ENCODE measurements at places on chromosomes 13 and 19.

DNA sequence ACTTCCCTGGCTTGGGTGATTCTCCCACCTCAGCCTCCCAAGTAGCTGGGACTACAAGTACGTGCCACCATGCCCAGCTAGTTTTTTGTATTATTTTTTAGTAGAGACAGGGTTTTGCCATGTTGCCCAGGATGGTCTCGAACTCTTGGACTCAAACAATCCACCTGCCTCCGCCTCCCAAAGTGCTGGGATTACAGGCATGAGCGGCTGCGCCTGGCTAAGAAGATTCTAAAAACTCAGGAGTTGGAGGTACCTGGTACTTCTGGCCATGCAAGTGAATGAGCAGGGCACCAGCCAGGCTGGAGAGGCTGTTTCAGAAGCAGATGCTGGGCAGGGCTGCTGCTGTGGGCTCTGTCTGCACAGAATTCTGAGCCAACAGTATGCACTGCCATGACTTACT lies 6.1 kb downstream of the MZF1 start:
- no peaks in the 10 kb centered on the region for H3K36me3 ChIP-seq
- no peaks in the 10 kb centered on the region for H3K27me3 ChIP-seq
- no peak overlapping the region for H3K27ac ChIP-seq
- H3K4me3 ChIP-seq, result no peak overlapping the region
- no peak for DNase-seq

DNA sequence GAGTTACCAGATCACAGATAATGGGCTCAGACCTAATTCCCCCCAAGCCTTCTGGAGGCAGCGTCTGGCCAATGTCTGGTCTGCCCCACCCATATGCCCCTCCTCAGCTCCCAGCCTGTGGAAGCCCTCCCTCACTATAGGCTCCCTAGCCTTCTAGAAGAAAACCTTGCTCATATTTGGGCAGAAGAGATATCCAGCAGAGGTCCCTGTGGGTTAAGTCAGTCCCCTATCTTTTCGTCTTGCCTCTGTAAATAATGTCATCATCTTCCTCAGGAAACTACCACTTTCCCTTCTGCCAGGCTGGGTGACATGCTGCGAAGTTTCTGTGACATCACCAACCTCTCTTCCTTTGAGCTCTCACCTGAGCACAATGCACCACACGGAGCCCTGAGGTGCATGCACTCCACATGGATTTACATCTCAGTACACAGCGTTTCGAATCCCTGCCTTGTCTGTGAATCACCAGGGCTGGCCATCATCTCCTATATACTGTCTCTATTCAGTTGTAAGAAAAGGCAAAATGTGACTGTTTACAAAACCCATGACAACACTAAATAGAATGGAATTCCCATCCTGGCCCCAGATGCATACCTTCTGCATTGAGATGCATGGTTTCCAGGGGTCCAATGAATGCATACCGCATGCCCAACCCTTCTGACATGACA lies 112.8 kb downstream of the CRYL1 start:
- H3K36me3 ChIP-seq, result no peaks in the 10 kb centered on the region
- no peak overlapping the region for H3K4me3 ChIP-seq
- no peak for DNase-seq
- no peaks in the 10 kb centered on the region for H3K27me3 ChIP-seq
- peaks cover 9% of the 10 kb centered on the region for H3K4me1 ChIP-seq

- no peaks in the 10 kb centered on the region for H3K27me3 ChIP-seq
- H3K27ac ChIP-seq, result no peak overlapping the region
- H3K4me3 ChIP-seq, result no peak overlapping the region
- DNase-seq, result no peak
- H3K4me1 ChIP-seq, result no peaks in the 10 kb centered on the region
- no peaks in the 10 kb centered on the region for H3K36me3 ChIP-seq
Observed at GRCh38 chr13:22055259-22055658, 384.4 kb downstream of the FGF9 start.

GRCh38 chr13:112870051-112870331 lies 99.0 kb upstream of the MCF2L start:
- H3K4me3 ChIP-seq, result no peak overlapping the region
- no peak overlapping the region for H3K27ac ChIP-seq
- DNase-seq, result no peak

DNA sequence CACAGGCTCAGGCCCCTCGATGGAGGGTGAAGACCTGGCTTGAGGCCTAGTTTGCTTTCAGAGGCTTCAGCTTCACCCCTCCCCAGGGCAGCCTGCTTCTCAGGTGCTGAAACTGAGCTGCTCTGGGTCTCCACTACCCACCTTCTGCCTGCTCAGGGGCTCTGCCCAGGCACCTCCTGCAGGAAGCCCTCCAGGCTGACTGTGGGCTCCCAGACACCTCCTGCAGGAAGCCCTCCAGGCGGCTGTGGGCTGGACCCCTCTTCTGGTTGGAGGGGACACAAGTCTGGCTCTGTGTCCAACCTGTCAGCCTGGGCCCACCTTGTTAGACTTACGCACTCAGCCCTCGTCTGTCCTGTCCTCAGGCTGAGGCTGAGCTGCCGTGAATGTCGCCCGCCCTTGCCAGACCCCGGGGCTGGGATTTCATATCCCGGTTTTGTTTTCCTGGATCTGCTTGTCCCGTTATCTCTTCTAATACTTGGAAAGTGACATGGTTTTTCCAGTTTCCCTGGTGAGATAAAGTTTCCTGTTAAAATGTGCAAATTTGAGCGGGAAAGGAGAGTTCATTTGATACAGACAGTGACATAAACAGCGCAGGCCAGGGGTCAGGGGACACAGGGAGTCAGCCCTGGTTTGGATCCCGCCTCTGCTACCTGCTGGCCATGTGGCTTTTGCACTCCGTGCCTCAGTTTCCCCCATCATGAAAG lies 20.8 kb upstream of the MISP start:
- peaks cover 79% of the 10 kb centered on the region for H3K27me3 ChIP-seq
- no peaks in the 10 kb centered on the region for H3K4me1 ChIP-seq
- no peak for DNase-seq
- H3K27ac ChIP-seq, result no peak overlapping the region

GRCh38 chr13:37136187-37136586 lies 30.7 kb upstream of the CSNK1A1L start:
- H3K36me3 ChIP-seq, result no peaks in the 10 kb centered on the region
- no peaks in the 10 kb centered on the region for H3K27me3 ChIP-seq
- DNase-seq, result no peak
- no peaks in the 10 kb centered on the region for H3K4me1 ChIP-seq

- H3K4me3 ChIP-seq, result no peak overlapping the region
- DNase-seq, result no peak
Observed at GRCh38 chr19:39974377-39975155, 3.6 kb downstream of the PSMC4 start.

DNA sequence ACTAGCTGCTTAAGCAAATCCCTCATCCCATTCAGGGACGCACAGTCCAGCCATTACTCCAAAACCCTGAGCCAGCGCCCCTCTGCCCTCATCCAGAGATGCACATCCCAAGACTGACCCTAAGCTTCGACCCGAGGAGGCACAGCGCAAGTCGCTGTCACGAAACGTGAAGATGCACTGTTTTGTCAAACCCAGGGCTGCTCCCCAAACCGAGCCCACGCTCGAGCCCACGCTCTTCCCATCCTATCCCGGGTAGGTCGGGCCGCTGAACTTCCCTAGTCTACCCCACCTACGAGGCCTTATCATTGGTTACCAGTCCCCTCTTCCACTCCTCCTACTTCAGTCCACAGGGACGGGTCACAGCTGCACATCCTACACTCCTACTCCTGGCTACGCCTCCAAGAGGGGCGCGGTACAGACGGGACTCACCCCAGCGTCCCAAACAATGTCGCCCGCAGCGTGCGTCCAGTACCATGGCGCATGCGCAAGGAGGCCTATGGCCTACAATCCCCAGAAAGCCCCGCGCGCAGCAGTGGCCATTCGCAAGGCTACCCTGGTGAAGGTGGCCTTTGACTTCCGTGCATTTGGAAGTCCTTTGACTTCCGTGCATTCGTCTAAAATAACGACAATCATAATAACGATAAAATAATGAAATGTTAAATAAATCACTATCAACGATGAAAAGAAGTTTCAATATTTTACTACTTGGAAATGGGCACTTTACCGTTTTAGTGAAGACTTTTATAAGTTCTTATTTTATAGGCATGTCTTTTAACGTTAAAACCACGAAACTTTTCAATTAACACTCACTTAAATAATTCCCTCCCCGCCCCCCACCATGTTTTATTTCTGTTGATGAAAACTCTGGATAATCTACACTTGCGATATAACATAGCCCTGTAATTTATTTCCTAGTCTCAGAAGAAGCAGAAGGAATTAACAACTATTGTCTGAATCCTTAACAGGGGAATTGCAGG lies at the start of gene ZNF285:
ZNF285 (minus strand) TSS at position 470 of the 977 bp plus-strand sequence. CDS start 4,395 bp downstream, outside the sequence.
- H3K4me1 ChIP-seq, result no peaks in the 10 kb centered on the region
- no peak within 1 kb of the TSS for H3K27ac ChIP-seq
- peak within 1 kb of the TSS; percentile 65 for H3K4me3 ChIP-seq
- no peaks in the 10 kb centered on the region for H3K27me3 ChIP-seq

- H3K4me1 ChIP-seq, result peaks cover 21% of the 10 kb centered on the region
- peak; percentile 55 for DNase-seq
- no peak overlapping the region for H3K4me3 ChIP-seq
- H3K27ac ChIP-seq, result peak overlapping the region; percentile 6
- H3K36me3 ChIP-seq, result peaks cover 6% of the 10 kb centered on the region
Observed at GRCh38 chr13:99548448-99548847, 47.2 kb downstream of the TM9SF2 start.

- H3K27me3 ChIP-seq, result no peaks in the 10 kb centered on the region
- H3K4me1 ChIP-seq, result peaks cover 10% of the 10 kb centered on the region
- H3K36me3 ChIP-seq, result no peaks in the 10 kb centered on the region
- H3K4me3 ChIP-seq, result no peak overlapping the region
- H3K27ac ChIP-seq, result no peak overlapping the region
- no peak for DNase-seq
Observed at GRCh38 chr19:2500156-2500555, 24.2 kb downstream of the GADD45B start.

GRCh38 chr19:3350014-3350663 lies 16.2 kb upstream of the NFIC start:
- no peak overlapping the region for H3K4me3 ChIP-seq
- H3K36me3 ChIP-seq, result no peaks in the 10 kb centered on the region
- no peak for DNase-seq
- H3K4me1 ChIP-seq, result no peaks in the 10 kb centered on the region
- H3K27ac ChIP-seq, result no peak overlapping the region

GRCh38 chr13:28718196-28718542 lies 601 bp downstream of the SLC46A3 start:
- no peak for DNase-seq
- no peak overlapping the region for H3K27ac ChIP-seq
- H3K36me3 ChIP-seq, result no peaks in the 10 kb centered on the region
- H3K4me1 ChIP-seq, result no peaks in the 10 kb centered on the region

DNA sequence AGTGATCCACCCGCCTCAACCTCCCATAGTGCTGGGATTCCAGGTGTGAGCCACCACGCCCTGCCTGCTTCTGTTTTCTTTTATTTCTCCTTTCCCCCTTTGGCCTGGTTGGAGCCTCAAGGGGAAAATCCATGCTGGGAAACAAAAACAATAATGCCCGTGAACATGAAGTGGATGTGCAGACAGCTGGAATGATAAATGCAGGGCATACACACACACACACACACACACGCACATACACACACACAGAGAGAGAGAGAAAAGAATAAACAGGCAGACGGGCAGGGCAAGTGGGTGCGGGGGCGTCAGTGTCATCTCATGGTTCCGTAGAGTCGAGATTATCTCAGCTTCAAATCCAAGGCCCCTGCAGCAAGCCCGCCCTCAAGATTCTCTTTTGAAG lies 4.4 kb upstream of the PLEKHF1 start:
- 0 out of 2 replicates have a peak, but pooled peaks cover 1% of the 10 kb centered on the region for H3K4me1 ChIP-seq
- H3K27ac ChIP-seq, result no peak overlapping the region
- H3K36me3 ChIP-seq, result no peaks in the 10 kb centered on the region
- no peak for DNase-seq

- H3K36me3 ChIP-seq, result no peaks in the 10 kb centered on the region
- H3K27ac ChIP-seq, result no peak overlapping the region
- no peak for DNase-seq
- no peaks in the 10 kb centered on the region for H3K27me3 ChIP-seq
Observed at GRCh38 chr13:25001476-25002206, 94.3 kb upstream of the PABPC3 start.

DNA sequence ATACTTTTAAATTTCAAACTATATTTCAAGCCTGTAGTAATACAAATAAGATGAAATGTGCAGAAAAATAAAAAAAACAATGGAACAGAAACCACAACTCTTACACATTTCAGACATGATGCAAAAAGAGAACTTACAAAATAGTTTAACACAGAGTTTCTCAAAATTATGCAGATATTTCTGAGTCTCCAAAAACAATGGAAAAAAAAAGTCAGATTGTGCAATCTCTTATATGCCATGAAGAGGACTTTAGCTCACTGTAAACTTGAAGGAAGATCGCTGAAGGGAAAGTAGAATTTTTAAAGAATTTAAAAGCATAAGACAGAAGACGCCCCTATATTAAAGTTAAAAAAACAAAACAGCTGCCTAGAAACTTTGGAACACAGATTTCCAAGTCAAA lies 20.4 kb downstream of the ZNF708 start:
- no peak for DNase-seq
- H3K27ac ChIP-seq, result no peak overlapping the region
- no peak overlapping the region for H3K4me3 ChIP-seq
- no peaks in the 10 kb centered on the region for H3K4me1 ChIP-seq
- no peaks in the 10 kb centered on the region for H3K36me3 ChIP-seq

- no peaks in the 10 kb centered on the region for H3K27me3 ChIP-seq
- no peak for DNase-seq
- no peak overlapping the region for H3K4me3 ChIP-seq
- H3K36me3 ChIP-seq, result peaks cover 15% of the 10 kb centered on the region
- H3K27ac ChIP-seq, result no peak overlapping the region
Observed at GRCh38 chr13:95679722-95680121, 2.8 kb downstream of the DNAJC3 start.

DNA sequence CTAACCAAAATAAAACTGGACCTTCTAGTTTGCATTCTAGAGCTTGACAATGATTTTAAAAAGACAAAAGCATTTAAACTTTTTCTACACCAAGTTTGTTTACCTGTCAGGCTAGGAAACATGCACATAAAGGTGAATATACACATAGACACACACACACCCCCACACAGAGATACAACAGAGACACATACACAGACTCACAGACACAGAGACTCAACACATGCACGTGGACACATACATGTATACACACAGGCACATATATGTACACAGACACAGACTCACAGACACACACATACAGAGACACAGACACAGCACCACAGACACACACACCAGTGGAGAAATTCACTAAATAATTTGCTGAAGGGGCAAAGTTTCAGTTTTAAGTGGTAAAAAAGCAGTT lies 155.7 kb downstream of the GPC5 start:
- no peak overlapping the region for H3K27ac ChIP-seq
- H3K27me3 ChIP-seq, result no peaks in the 10 kb centered on the region
- no peak overlapping the region for H3K4me3 ChIP-seq
- H3K36me3 ChIP-seq, result no peaks in the 10 kb centered on the region

DNA sequence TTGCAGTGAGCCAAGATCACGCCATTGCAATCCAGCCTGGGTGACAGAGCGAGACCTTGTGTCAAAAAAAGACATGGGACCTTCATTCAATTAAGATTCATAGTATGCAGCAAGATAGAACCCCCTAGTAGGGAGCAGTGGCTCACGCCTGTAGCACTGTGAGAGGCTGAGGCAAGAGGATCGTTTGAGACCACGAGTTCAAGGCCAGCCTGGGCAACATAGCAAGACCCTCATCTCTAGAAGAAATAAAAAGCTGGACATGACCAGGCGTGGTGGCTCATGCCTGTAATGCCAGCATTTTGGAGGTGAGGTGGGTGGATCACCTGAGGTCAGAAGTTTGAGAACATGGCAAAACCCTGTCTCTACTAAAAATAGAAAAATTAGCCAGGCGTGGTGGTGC lies 7.1 kb upstream of the LGALS7 start:
- no peak overlapping the region for H3K4me3 ChIP-seq
- H3K4me1 ChIP-seq, result no peaks in the 10 kb centered on the region
- no peak overlapping the region for H3K27ac ChIP-seq
- no peak for DNase-seq
- H3K27me3 ChIP-seq, result peaks cover 35% of the 10 kb centered on the region
- no peaks in the 10 kb centered on the region for H3K36me3 ChIP-seq

All from MM.1S (cell line).